Neural crest cell (in vitro differentiated cells): ENCODE measurements at places on chromosomes 2 and 18. TPM values are rescaled to one million over a fixed set of nuclear protein-coding genes. Genes with fewer than 3 reads are reported as not detected.

- DNase-seq = no peak
Observed at GRCh38 chr2:157193461-157193860, 64.0 kb upstream of the GALNT5 start.

- no peak for DNase-seq
Observed at GRCh38 chr2:218863021-218863520, 3.5 kb downstream of the WNT6 start.

The FAP gene
- total RNA-seq = 0.50 TPM in 1 of 2 replicates, not detected in the other

The CYP27A1 gene
- total RNA-seq = 3.2 and 4.8 TPM in 2 replicates

The CTAGE1 gene
- not detected in 2 replicates for total RNA-seq

DNA sequence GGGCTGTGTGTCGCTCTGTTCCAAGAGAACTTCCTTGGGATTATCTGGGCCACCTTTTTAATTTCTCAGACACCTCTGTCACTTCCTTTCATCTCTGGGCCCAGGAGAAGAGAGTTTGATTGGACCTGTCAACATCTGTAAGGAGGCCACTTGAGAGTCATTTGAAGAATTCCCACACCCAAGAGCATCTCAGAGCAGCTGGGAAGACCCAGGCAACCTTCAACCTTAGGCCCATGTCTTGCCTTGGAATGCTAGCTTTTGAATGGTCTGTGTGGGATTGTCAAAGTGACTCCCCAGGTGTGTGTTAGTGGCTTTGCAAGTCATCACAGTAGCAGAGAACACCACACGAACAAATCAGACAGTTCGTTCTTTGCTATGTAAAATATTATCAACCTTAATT, 280.3 kb downstream of the CYRIA start:
- no peak for DNase-seq

The CRYBA2 gene
- not detected in 2 replicates for total RNA-seq

- DNase-seq = no peak
Observed at GRCh38 chr2:136154384-136154783, 36.4 kb upstream of the CXCR4 start.

The INHBB gene
- 0.14 and 0.49 TPM in 2 replicates for total RNA-seq

The DSG4 gene
- total RNA-seq = not detected in 2 replicates

DNA sequence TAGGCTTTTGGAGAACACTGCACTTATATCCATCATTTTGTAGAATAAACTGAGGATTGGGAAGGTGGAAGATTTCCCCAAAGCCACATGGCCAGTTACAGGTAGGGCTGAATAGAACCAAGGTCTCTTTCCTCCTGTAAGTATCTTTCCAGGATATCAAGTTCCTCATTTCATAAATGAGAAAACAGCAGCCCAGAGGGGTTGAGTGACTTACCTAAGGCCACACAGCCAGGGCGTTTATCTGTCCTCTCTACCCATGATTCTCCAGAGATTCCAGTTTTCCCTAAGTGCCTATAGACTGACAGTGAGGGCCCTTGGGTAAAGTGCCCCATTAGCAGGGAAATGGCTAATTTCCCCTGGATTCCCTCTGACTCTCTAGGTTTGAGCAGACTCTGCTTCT, 132.3 kb upstream of the SKOR2 start:
- no peak for DNase-seq

DNA sequence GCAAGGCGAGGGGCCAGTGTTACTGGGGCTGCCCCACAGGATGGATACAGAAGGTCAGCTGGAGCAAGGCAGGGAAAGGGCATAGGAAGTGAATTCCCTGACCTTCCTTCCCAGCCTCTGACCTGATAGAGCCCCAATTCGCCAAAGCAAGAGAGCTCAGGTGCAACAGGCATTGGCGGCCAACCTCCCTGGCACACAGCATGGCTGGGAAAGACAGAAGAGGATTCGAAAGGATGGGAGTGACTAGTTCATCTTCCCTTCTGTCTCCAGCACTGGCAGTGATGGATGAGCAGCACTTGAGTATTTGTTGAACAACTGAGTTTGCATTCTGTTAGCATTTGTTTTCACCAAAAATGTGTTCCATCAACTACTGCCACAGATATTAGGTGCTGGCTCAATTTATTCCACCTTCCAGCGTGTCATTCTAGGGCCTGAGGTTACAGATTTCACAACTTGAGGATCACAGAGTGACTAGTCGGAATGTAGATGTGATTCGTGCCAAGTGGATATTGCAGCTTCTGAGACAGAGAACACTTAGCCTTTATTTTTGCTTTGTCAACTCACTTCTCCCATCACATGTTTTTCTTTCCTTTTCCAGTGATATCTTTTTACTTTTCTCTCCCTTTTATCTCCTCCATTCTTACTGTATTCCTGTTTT, 6.2 kb downstream of the COPS8 start:
- no peak for DNase-seq

- DNase-seq = no peak
Observed at GRCh38 chr2:215396595-215397313, 39.1 kb downstream of the FN1 start.

The CHRNG gene
- total RNA-seq = not detected in 2 replicates

- DNase-seq = no peak
Observed at GRCh38 chr18:48915626-48916425, 34.9 kb downstream of the SMAD7 start.

DNA sequence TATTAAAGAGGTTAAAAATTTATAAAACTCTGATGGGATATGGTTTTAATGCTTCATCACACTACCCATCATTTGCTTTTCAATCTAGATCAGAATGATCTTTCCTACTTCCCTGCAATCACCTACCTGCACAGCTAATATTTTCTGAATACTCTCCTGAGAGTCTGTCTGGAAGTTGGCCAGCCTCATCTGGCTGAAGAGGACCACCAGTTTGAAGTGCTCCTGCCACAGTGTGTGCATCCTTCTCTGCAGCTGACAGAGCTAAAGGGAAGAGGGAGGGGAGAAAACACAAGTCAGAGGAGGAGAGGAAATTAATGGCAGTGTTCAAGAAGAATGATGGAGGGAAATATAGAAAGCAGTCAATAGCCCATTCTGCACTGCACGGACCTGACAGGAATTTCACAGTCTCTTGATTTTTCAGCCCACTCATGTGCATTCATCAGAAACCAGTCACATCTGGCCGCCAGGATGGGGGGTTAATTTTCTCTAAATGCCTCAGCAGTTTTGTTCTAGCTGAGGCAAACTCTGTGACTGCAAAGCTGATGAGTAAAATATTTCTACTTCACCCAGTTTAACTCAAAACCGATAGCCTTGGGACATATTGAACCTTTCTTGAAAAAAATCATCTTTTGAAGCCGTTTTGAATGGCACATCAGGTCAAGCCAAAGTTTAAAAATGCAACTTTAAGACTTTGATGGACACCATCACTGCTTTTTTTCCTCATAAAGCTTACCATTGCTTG, 201.8 kb upstream of the KLHL14 start:
- DNase-seq = no peak

DNA sequence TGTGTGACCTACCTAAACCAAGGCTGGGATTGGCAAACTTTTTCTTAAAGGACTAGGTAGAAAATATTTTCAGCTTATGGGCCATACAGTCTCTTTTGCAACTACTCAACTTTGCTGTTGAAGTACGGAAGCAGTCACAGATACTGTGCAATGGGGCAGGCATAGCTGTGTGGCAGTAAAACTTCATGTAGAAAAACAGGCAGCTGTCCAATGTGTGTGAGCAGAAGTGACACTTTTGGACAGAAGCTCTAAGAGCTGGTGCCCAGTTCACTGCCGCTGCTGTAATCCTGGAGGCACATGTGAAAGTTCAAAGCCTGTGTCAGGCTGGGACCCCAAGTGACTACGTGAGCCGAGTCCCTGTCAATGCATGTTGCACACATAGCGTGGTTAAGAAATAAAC, 46.7 kb downstream of the MAPK4 start:
- no peak for DNase-seq

The VWA3B gene
- total RNA-seq = not detected in 2 replicates

GRCh38 chr2:46336283-46336959, 39.2 kb downstream of the EPAS1 start:
- DNase-seq = no peak

DNA sequence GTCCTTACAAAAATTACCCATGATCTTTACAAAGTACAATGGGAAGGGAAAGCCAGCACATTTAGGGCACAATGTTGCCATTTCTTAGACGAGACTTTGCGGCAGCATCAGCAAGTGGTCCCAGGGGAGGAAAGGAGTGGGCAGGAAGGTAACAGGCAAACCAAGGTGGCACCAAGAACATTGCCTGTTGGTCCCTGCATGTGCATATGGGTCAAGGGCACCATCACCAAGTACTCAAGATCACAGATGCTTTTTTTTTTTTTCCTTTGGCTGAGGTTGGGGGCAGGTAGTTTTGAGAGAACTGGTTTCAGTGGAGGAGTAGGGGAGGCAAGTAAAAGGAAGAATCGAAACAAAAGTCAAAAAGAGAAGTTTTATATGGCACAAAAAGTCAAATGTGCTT, 752 bp upstream of the CYTIP start:
- DNase-seq = no peak

- DNase-seq = no peak
Observed at GRCh38 chr2:59167514-59167913, 926.4 kb upstream of the FANCL start.

DNA sequence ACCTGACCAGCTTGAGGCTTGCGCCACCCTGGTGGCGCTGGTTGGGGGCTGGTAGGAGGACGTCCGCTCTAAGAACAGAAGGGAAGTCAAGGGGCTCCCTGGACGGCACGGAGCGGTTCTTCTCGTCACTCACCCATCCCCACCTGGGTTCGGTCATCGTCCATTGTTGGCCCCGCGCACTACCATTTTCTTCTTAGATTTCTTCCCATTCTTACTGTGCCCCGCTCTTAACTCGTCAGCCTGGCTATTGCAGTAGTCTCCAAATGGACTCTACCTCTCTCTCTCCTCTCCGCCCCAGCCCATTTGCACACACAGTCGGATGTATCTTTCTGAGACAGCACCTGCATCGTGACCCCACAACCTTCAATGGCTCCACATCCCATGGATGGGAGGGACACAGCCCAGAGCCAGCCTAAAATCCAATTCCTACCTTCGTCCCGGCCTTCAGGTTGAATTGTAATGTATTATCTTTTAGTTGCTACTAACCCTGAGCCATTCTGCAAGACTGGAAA, 814 bp upstream of the RAB1A start:
- DNase-seq = no peak

The OTOF gene
- total RNA-seq = 0.07 and 0.19 TPM in 2 replicates

DNA sequence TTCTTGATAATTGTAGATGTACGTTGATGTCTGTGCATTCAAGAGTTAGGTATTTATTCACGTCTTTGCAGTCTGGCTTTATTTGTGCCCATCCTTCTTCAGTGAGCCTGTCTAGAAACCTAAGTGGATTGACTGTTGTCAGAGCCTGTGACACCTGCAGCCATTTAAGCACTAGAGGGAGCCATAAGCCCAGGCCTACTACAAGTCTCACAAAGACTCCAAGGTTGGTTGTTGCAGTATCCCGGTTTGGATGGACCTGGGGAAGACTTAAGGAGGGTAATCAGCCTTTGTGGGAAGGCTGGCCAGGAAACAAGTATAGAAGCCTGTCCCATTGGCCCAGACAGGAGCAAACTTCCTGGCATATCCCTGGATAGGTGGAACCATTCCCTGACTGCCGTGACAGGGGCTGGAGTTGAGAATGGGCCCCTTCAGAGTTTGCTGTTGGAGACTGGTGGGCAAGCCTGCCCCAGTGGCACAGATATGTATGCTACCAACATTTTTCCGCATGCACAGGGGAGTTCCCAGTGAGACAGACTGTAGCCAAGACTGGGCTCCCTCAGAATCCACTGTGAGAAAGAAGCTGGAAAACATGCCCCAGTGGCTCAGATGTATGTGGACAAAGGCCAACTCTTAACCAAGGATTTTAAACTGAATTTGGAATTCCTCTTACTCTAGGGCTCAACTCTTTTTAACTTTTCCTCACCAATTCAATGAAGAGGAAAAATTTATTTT, 9.3 kb upstream of the LRRC30 start:
- DNase-seq = peak; percentile 52

GRCh38 chr2:234772733-234773060, 179.1 kb upstream of the SH3BP4 start:
- no peak for DNase-seq

DNA sequence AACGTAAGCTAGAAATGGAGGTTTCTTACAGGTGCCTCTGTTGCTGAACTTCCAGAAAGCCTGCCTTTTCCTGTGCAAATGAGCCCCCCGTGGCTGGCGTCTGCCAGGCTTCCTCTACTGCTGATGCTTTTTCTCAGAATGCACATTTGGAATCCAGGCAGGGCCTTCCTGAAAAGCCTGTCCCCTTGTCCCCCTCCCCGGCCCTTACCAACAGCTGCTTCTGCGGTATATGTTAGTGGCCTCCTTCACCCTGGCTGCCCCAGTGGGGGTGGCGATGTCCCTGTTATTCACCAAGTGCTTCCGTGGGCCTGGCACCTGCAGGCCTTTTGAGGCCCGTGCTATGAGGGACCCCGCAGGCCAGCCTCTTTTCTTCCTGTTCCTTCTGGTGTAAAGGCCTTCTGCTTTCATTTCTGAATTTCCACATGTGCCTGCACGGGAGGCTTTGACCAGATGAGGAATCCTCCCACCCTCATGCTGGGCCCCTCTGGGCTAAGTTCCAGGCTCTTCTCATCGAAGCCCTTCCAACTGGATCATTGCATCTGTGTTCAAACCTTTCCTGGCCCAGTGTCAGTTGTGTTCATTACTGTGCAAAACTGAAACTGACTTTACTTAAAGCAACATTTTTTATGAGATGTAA, 10.4 kb downstream of the CNDP2 start:
- DNase-seq = no peak

- no peak for DNase-seq
Observed at GRCh38 chr18:51137026-51137729, 60.3 kb downstream of the MEX3C start.

DNA sequence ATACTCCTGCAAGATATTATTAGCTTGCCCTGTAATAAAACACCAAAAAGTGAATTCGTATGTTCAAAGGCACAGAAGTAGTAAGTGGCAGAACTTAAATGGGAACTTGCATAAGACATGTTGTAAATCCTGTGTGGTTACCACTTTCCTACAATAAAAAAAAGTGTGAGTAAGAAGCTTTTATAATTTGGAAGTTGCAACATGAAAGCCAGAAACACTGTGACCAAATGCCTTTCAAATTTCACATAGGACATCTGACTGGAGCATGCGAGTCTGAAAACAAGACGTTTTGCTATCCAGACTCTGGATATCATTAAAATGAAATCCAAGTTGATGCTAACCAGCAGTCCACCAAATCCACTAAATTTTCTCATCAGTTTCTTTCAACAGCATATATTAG, 886.2 kb upstream of the NRXN1 start:
- DNase-seq = no peak

GRCh38 chr2:207528980-207529329, 807 bp upstream of the CREB1 start:
- DNase-seq = peak; percentile 21
